ENCODE measurements at places on chromosomes 1 and 21. TPM values are rescaled to one million over a fixed set of nuclear protein-coding genes. Genes with fewer than 3 reads are reported as not detected.

BARHL2 gene
- total RNA-seq: not detected

DNA sequence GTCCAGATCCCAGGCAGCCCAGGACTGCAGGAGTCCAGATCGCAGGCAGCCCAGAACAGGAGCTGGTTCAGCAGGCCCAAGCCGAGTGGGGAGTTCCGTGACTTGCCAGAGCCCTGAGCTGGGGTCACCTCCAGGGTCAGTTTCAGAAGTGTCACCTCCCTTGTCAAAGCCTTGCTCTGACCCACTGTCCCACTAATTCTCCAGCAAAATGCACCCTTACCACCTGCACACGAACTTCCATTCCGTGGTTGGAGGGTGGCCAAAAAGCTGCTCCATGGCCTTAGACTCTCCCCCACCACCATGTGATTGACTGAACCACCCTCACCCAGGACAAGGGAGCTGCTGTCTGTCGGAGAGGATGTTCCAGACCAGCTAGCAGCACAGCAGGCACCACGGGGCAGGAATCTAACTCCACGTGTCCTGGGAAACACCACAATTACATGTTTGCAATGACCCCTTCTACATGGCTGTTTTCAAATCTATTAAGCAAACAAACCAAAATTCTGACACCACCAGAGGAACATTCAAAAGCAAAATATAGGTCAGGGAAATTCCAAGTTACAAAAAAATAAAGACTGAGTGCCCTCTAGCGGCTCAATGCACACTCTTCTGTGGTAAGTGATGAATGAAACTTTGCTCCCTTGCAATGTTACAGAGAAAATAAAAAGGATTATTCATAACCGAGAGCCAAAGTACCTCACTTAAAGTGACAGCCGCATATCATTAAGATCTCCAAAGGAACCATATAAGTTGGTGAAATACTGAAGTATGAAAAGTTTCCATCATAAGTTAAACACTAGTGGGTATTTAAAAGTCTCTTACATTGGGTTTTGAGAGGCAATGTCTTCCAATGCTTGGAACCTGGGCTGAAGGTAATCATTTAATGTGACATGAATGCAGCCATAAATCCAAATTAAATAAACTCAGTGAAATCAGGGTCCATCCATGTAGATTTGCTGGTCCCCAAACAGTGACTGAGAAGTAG, 76.3 kb downstream of the NPHP4 start:
- DNase-seq: no peak

CLDN14 gene
- not detected for total RNA-seq

SPRR2E gene
- not detected for total RNA-seq

IL22RA1 gene
- 1.2 TPM for total RNA-seq

DNA sequence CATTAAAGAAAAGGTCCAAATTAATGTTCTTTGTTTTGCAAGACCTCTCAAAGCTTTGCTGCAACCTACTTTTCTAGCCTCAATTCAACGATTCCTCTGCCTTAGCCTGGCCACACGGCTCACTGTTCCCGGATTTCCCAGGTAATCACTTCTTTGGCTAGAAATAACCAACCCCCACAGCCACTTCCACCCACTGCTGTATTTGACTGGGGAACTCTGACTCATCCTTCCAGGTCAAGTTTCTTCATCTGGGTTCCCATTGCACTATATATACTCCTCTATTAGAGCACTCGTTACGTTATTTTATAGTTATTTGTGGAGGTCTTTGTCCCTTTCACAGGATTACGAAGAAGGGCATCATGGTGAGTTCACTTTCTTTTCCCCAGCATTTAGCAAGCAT, 185.9 kb downstream of the CACNA1E start:
- no peak for DNase-seq

GRCh38 chr1:31866450-31867032, 50.7 kb upstream of the SPOCD1 start:
- no peak for DNase-seq
